ENCODE measurements at places on chromosomes 6 and 20. TPM values are rescaled to one million over a fixed set of nuclear protein-coding genes. Genes with fewer than 3 reads are reported as not detected.

Gene HLA-DRA
- 242 TPM for total RNA-seq

Gene PPP1R3D
- total RNA-seq = 7.3 TPM

Gene AARS2
- total RNA-seq = 19.8 TPM

Gene TDP2
- total RNA-seq = 47.0 TPM

Gene SRMS
- not detected for total RNA-seq

Gene GGTLC1
- total RNA-seq = not detected

Gene RBM24
- not detected for total RNA-seq

Gene TCP11
- total RNA-seq = not detected

Gene PPP1R3G
- total RNA-seq = not detected

Gene VIP
- not detected for total RNA-seq

Gene CLVS2
- not detected for total RNA-seq

Gene CASS4
- 10.2 TPM for total RNA-seq

Gene MCCD1
- not detected for total RNA-seq

Gene CAP2
- not detected for total RNA-seq

Gene MDFI
- total RNA-seq = not detected

Gene SSTR4
- not detected for total RNA-seq

Gene RSPH3
- 1.8 TPM for total RNA-seq

Gene HUS1B
- 2.6 TPM for total RNA-seq

Gene TAAR8
- not detected for total RNA-seq

Gene HSP90AB1
- total RNA-seq = 762 TPM

Gene CFAP61
- not detected for total RNA-seq

Gene LTB
- total RNA-seq = 2,468 TPM

Gene OXT
- total RNA-seq = 0.61 TPM

Gene SLC35F1
- total RNA-seq = not detected

Gene SMIM13
- total RNA-seq = 11.8 TPM

Gene RSPH9
- not detected for total RNA-seq

Gene ECI2
- total RNA-seq = 18.9 TPM

Gene SPAG4
- 2.9 TPM for total RNA-seq

Gene MOXD1
- 0.39 TPM for total RNA-seq

Gene NINL
- total RNA-seq = 3.2 TPM

Gene ADAM33
- total RNA-seq = not detected

Gene PREX1
- 119 TPM for total RNA-seq

Gene CENPW
- total RNA-seq = 35.5 TPM

Gene PPP1R16B
- 102 TPM for total RNA-seq

Gene BICRAL
- 25.9 TPM for total RNA-seq

Gene DEFB110
- not detected for total RNA-seq

Gene TGIF2
- 45.5 TPM for total RNA-seq

Gene BMP7
- total RNA-seq = 0.80 TPM

Gene SESN1
- total RNA-seq = 20.0 TPM

Gene TMEM14C
- 56.4 TPM for total RNA-seq

Gene OOEP
- 1.0 TPM for total RNA-seq

Gene EEF1A2
- total RNA-seq = 1.6 TPM

Gene ISM1
- 0.49 TPM for total RNA-seq

Gene AKAP12
- 0.34 TPM for total RNA-seq

Gene SAPCD1
- 12.8 TPM for total RNA-seq

Gene PROKR2
- total RNA-seq = not detected

Gene MAS1
- total RNA-seq = not detected

Gene SLC17A9
- total RNA-seq = 2.5 TPM

Gene SCRT2
- not detected for total RNA-seq
